CD4-positive, alpha-beta T cell treated with Interleukin-2 at 100 ng/mL for 4 hours (primary cell): ENCODE measurements at places on chromosomes 2 and 18.

- DNase-seq = no peak
These were observed 199.4 kb downstream of the CYRIA start for GRCh38 chr2:16466133-16466820.

DNA sequence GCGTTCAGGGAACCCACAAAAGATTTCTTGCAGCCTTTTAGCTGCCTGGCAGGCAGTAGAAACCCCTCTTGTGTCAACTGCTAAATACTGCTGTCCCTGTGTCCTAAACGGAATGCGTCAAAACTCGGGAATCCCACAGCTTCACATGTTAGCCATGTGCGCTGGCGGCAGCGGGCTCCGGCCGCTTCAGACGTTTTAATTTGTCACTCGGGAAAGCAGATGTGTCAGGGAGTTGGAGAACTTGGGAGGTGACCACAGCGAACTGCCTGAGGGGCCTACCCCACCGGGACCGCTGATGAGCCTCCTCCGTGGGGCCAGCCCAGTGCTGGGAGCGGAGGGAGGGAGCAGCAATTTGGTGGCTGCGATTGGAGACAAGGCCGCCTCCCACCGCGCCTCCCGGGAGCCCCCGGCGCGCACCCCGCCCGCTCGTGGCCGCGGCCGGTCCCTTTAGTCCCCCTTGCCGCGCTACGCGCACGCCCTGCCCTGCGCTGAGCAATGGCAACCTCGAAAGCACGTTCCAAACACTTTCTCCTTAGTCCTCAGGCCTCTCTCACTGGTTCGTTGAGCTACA lies 146.1 kb upstream of the SATB2 start:
- DNase-seq = no peak

- no peak for DNase-seq
These were observed 19.6 kb upstream of the MC5R start for GRCh38 chr18:13804305-13804704.

DNA sequence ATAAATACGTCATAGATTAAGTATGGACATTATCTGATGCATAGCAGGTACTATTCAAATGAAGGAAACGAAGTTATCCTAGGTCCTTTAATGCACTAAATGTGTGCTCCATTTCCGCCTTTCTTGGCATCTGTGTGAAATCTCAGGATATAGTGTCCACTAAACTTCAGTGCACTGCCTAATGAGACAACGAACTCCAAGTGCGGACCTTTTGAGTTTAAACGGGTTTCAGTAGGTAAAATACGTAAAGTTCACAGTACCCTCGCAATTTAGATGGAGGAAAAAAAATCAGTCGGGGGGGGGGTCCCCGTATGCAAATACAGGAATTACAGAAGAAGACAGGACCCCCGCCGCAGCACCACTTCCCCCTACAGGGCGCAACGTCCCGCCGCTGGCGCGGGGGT lies 729 bp upstream of the REL start:
- DNase-seq = no peak

GRCh38 chr2:177147093-177147694 lies 65.4 kb upstream of the HNRNPA3 start:
- peak; percentile 57 for DNase-seq

DNA sequence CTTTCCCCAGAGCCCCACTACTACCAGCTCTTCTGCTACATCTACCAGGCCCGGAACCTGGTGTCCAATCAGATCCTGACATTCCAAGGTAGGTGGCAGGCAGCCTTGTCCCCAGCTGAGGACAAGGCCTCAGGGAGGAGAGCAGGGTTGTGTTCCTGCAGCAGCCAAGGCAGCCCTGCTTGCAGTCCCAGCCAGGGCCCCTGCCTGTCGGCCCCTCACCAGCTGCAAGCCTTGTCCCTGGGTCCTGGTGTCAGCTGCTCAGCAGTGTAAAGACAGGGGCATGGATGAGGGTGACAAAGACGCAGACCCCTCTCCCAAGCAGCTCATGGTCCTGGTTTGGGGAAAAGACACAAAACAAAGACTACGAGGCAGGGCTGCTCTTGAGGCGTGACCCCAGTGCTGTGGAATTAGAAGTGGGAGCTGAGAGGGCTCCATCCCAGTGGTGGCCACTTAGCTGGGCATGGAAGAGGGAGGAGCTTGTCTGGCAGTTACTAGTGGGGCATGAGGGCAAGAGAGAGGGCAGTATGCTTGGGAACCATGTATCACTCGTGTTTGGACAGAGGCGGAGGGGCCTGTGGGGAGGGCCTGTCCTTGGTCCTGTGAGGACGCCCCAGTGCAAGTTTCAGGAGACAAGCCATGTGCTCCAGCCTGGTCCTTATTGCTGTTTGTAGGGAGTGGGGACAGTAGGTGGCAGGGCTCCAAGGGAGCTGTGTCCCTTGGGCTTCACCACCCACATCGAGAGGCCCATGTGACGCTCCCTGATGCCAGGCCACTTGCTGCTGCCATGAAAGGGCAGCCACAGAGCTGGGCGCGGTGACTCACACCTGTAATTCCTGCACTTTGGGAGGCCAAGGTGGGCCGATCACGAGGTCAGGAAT lies 47.5 kb downstream of the LMAN2L start:
- no peak for DNase-seq

GRCh38 chr2:192148241-192148619 lies 46.5 kb downstream of the TMEFF2 start:
- no peak for DNase-seq

GRCh38 chr2:60648191-60648590 lies 94.7 kb upstream of the BCL11A start:
- no peak for DNase-seq

GRCh38 chr2:218428846-218429558 lies 10.1 kb downstream of the VIL1 start:
- DNase-seq = no peak

DNA sequence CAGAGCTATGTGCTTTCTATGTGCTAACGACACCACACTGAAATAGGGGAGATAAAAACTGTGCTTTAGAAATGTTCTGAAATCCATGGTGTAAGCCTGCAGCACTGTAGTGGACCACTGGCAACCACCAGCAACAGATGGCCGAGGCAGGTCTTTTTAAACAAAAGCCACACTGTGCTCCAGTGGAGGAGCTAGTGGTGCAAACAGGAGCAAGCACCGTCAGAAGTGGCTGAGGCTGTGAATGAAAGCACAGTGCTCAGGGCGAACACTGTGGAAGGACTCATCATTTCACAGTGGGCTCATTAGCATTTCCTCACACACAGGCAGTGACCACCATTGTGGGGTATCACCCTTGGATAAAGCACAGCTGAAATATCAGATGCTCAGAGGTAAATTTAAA lies 22.9 kb upstream of the MTX2 start:
- no peak for DNase-seq

- DNase-seq = no peak
These were observed 61.2 kb downstream of the BOD1L2 start for GRCh38 chr18:57208047-57208446.

DNA sequence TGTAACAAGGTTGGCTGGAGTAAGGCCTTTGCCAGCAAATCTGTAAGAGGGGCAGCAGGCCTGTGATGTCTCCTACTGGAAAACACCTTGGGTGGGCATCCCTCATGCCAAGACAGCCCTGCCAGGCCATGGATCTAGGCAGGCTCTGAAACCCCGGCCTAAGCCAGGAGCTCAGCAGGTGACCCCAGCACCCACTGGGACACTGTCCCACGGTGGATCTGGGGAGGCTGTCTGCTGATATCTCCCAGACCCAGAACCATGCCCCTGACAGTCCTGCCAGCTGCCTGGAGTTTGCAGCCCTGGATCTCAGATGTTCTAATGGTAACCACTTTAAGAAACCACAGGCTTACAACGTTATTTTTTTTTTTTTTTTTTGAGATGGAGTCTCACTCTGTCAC lies 117.7 kb downstream of the ZNF516 start:
- DNase-seq = no peak

- no peak for DNase-seq
These were observed 106.5 kb downstream of the SEPTIN10 start for GRCh38 chr2:109507217-109507616.

- DNase-seq = no peak
These were observed 208.0 kb downstream of the C1D start for GRCh38 chr2:67854798-67855197.

GRCh38 chr2:119826370-119826961 lies 66.7 kb downstream of the PTPN4 start:
- DNase-seq = peak; percentile 63

DNA sequence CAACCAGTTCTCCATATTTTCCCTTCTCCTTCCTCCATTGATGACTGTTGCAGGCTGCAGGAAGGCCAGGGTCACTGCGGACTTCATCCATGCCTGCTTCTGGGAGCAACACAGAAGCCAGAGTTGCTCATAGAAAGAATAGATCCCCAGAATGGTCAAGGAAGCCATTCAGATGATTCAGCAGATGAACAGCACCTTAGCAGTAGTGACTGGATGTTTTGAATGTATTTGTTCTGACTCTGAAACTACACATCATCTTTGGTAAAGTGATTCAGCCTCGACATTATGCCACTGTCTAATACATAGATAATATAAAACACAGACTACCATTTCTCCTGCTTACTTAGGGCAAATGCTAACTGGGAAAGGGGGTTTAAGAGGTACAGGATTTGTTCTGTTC lies 411.6 kb downstream of the RND3 start:
- DNase-seq = no peak

GRCh38 chr18:74390900-74391299 lies 66.2 kb downstream of the DIPK1C start:
- no peak for DNase-seq

GRCh38 chr2:144372410-144373080 lies 147.4 kb downstream of the ZEB2 start:
- no peak for DNase-seq

DNA sequence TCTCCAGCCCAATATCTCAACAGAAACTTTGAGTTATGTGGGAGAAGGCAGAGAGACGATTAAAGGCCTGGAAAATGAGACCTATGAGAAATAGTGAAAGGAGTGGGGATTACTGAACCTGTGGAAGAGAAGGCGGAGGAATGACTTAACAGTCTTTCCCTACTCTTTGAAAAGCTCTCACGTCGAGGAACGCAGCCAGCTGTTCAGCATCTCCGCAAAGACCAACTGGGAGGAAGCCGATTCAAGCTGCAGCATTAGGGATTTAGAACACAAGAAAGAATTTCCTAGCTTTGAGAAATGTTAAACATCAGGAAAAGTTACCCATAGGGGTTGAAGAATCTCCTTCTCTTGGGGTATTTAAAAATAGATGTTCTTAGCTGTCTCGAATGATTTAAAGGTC lies 233.2 kb upstream of the PARD3B start:
- DNase-seq = no peak

DNA sequence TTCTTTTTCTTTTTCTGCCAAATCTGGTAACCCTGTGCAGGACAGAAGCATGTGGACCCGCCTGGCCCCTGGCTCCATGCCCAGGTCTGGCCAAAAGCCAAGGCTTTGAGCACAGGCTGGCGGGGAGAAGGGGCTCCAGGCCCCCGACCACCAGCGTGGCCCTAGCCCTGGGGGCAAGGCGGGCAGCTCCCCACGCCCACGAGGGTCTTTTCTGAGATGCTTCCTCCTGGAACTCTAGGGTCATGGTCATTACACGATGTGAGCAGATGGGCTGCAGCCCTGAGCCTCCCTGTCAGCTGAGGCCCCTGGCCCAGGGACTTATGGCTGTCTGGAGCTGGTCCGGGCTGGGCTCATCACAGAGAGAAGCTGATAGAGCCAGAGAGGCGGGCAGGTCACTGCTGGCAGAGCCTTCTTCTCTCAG lies 5.7 kb upstream of the OTOS start:
- DNase-seq = no peak

GRCh38 chr2:130875935-130876334 lies 39.2 kb downstream of the ARHGEF4 start:
- no peak for DNase-seq

DNA sequence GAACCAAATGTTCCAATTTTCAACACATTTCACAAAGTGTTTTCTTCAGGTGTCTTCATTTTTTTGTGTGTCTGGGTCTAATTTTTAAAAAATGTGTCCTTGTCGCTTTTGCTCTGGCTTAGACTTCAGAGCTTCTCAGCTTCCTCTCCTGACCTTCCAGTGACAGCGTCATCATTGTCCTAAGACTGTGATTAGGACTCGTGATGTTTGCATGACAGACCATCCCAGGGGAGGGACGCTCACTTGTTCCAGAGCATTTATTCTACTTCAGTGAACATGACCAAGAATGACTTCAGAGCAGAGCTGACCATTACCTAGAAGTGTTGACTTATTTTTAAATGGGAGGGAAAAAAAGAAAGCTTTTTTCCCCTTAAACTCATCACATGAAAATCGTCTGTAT lies 591.9 kb downstream of the IRS1 start:
- no peak for DNase-seq

GRCh38 chr2:233462202-233462785 lies 104.3 kb downstream of the USP40 start:
- no peak for DNase-seq

- no peak for DNase-seq
These were observed 190.8 kb upstream of the RGPD4 start for GRCh38 chr2:107635883-107636282.

DNA sequence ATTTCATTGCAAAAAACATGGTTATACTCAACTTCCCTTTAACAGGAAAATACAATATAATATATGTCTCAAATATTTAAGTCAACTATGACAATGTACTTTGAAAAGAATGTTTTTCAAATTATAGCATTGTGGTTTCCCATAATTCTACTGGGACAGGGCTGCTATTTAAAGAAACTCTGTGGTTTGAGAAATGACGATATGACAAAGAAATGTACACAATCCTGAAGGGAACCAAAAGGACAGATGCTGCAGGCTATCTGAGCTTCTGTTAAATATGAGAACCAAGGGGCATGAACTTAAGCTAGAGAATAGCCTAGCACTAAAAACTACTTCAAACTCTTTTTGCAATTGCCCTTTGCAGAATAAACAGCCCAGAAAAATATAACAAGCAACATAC lies 415.9 kb downstream of the GRB14 start:
- DNase-seq = no peak

- no peak for DNase-seq
These were observed 2.7 kb upstream of the CDKL4 start for GRCh38 chr2:39246382-39246980.

DNA sequence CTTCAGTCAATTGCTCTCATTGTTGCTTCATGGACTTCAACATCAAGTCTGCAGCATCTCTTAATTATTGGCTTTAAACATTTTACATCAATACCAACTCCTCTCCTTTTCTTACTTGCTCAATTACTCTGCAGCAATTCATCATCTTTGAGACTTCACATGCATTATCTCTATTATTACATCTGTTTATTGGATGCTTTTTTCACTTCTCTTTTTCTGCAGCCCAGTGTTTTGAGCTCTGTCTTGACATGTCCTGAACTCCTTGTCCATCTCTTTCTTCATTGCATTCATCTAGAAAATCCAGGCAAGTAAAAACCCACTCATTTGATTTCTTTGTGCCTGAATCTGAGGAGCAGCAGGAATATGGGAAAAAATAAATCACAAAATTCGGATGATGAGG lies 647.9 kb downstream of the PLCL1 start:
- DNase-seq = no peak

GRCh38 chr2:112055730-112056625 lies 909 bp downstream of the TMEM87B start:
- DNase-seq = peak; percentile 34

GRCh38 chr2:140747665-140748064 lies 1383.2 kb downstream of the LRP1B start:
- DNase-seq = no peak

- no peak for DNase-seq
These were observed 414.7 kb upstream of the PIK3C3 start for GRCh38 chr18:41540237-41540871.

- no peak for DNase-seq
These were observed 148.0 kb downstream of the SMAD7 start for GRCh38 chr18:48802543-48803290.
